ENCODE measurements at places on chromosomes 5 and 9.

DNA sequence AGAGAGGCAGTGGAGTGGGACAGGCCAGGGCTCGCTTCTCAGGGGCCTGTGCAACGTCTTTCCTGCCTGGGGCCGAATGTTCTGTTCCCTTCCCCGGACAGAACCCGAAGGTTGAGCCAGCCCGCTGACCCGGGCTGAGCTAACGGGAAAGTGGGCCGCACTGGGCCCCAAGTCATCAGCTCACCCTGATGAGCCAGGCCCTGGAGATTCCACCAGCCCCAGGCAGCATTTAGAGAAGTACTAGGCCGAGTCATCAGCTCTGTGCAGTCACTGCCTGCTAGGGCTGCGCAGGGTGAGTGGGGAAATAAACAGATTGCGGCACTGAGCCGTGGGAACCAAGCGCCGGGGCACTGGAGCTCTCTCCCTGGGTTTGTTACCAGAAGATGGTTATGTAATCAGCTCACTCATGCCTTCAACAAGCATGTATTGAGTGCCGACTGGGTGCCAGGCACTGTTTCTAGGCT lies 29.1 kb upstream of the DUSP1 start:
- DNase-seq = no peak

GRCh38 chr5:33166522-33166921 lies 274.2 kb upstream of the TARS1 start:
- no peak for DNase-seq

DNA sequence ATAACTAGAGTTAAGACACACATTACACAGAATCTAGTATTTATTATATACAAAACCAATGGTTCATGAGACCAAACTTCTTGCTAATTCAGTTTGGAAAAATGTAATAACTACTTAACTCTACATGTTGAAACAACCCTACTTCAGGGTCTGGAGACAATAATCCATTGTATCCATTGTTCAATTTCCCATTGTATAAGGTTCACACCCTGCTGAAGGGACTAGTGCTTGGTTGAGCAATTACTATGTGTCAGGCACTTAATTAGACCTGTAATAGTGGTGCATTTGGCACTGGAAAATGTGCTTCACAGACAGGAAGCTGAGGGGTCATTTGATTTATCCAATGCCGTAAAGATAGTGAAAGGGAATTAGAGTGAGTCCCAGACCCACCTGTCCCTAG lies 114.3 kb upstream of the PAPPA start:
- no peak for DNase-seq

DNA sequence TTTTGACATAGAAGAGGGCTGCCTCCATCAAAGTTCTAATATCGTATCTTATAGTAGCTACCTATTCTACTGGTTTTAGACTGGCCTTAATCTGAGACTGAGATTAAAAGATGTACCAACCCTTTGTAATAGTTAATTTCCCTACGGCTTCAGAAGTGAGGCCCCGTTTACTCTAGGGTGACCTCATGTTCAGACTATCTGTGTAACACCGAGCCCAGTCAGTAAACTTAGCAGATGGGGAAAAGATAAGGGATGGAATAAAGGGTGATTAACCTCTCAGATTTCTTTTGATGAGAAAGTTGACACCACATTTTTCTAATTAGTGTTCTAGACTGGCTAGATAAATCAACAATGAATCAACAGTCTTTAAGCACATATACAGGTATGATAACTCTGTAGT lies 283.1 kb downstream of the KCTD16 start:
- no peak for DNase-seq

DNA sequence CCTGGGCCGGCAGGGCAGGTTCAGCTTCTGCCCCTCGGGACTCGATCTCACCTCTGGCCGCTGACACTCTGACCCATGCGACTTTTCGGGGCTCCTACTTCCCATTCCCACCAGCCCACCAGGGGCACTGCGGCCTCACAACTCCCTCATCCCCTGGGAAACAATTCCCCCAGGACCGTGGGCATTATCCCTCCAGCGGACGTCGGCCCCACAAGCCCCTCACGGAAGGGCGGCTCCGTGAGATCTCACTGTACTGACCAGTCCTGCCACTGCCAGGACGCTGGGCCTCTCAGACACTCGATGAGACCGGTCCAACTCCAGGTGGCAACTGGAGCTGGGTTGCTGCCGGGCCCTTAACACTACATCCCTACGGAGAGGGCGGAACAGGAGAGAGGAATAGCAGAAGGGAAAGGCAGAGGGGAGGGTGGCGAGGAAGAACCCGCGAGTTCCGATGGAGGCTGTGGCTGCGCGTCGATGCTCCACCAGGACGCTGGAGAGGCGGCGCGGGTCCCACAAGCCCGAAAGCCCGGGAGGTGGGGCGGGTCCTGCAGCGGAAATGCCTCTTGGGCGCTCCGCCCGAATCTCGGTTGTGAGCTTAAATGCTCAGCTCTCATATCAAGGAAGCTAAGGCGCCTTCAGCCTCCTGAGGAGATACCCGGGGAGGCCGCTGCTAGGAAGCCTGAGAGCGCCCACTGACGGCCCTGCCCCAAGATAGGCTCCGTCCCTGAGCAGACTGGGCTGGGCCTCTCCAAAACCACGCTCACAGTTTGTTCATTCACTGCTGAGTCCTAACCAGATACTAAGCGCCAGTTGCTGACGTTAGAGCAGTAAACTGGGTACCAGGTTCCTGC lies 36.3 kb downstream of the VCP start:
- DNase-seq = peak; percentile 25

DNA sequence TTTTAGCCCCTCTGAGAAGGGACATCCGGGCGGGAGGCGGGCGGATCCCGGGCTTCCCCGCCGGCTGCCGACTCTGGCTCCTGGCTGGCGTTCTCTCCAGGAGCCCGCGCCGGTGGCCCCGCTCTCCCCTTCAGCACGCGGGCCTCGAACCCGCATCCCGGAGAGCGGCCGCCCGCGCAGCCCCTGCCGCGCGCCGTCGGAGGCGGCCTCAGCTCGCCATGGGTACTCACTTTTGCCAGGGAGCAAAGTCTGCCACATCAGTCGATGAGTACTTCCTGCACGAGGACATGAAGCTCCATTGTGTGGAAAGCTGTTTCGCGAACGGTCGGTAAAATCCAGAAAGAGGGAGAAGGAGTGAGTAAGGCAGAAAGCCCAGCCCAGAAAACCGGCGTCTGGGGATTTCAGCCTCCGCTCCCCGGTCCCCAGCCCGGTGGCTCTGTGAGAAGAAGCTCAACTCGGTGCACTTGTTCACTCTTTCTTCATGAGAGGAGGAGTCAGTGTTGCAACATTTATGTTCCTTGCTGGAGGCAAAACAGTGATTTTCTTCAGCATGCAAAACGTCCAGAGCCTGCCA lies at the start of gene PRLR:
Gene PRLR (minus strand): TSS at position 450 of the 574 bp plus-strand sequence. CDS start 140,867 bp downstream, outside the sequence.
- DNase-seq = no peak

- no peak for DNase-seq
These were observed 51.4 kb upstream of the TJP2 start for GRCh38 chr9:69122549-69123141.

DNA sequence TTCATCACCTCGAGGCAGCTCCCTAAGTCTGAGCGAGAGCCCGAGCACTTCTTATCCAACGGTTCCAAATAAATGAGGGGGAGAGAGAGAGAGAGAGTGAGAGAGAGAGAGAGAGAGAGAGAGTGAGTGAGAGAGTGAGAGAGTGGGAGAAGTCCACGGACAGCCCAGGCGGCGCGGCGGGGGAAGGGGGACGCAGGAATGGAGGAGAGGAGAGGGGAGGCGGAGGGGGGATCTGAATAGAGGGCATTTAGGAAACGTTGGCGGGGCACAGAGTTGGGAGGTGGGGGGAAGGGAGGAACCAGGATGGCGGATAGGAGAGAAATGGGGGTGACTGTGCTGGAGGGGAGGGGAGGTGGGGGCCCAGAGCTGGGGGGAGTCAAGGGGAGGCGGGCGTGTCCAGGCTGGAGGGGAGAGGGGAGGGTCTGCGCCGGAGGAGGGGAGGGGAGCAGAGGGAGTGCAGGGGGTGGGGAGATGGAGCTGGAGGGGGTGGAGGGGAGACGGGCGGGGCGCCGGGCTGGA lies 398 bp upstream of the BASP1 start:
- no peak for DNase-seq

Measured in CD8-positive, alpha-beta T cell (primary cell).